ENCODE measurements at places on chromosomes 2 and 18.
A peak's percentile ranks its signal among the peaks of the same experiment; 100 is the strongest.

DNA sequence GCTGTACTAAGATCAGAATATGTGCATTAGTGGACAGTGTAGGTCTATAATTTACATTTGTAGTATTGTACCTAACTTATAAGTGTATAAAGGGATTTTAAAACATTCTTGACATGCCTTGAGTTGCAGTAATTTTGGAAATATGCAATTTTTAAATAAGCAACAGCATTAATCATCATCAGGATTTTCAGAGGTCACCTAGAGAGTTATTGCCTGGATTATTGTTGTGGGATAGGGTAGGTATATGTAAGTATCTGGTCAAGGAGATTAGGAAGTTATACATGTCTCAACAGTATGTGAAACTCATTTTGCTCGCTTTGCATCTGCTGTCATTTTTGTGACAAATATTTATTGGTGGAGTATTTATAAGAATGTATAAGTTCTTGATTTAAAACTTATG lies 184.2 kb downstream of the WDR7 start:
- peak; percentile 18 for DNase-seq

GRCh38 chr2:39875182-39875913 lies 96.3 kb upstream of the THUMPD2 start:
- peak; percentile 84 for DNase-seq

DNA sequence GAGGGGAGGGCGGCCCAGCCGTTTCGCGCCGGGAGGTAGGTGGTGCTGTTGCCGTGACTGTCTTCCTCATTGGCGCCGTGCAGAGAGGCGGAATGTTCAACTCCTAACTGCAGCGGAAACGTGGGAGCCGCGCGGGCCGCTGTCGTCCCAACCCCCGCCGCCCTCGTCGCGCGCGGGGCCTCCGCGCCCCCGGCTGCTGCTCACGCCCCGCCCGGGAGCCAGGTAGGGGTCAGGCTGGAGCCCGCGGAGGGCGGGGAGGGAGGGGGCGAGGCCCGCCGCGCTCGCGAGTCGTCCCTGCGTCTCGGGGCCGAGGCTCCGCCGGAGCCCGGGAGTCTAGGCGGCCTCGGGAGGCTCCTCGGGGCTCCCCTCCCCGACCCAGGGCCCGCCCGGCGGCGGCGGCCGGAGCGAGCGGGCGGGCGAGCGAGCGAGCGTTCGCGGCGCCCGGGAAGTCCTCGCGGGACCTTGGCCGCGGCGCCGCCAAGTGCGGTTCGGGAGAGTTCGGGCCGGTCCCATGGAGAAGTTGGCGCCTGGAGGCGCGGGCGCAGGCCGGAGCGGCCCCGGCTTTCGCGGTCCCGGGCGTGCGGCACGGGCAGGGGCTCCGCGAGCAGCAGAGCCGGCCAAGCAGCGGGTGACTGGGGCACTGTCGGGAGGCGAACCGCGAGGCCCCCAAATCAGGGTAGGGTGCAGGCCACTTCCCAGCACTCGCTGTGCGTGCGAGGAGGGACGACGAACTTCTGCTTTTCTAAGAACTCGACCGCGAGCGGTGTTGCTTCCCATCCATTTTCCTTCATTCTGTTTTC lies at the start of gene MAP3K20:
Gene MAP3K20 (plus strand): TSS at position 66 of the 800 bp plus-strand sequence. CDS start 15,186 bp downstream, outside the sequence.
- DNase-seq, result peak; percentile 82

GRCh38 chr2:11812466-11813248 lies 66.2 kb downstream of the LPIN1 start:
- DNase-seq, result no peak

- no peak for DNase-seq
These were observed 99.3 kb downstream of the GATA6 start for GRCh38 chr18:22268641-22269128.

GRCh38 chr18:48931680-48932461 lies 18.9 kb downstream of the SMAD7 start:
- no peak for DNase-seq
